Small intestine (tissue), 16 donors: ENCODE measurements at places on chromosomes 12 and 14. TPM values are rescaled to one million over a fixed set of nuclear protein-coding genes. Genes with fewer than 3 reads are reported as not detected.

GRCh38 chr14:78308079-78308478, 137.9 kb downstream of the NRXN3 start:
- H3K27me3 ChIP-seq: no peaks in the 10 kb centered on the region
- H3K4me1 ChIP-seq: no peaks in the 10 kb centered on the region
- no peaks in the 10 kb centered on the region for H3K36me3 ChIP-seq
- H3K27ac ChIP-seq: no peak overlapping the region
- no peak overlapping the region for H3K4me3 ChIP-seq

GRCh38 chr12:42474391-42474790, 115.2 kb downstream of the PRICKLE1 start:
- no peaks in the 10 kb centered on the region for H3K27me3 ChIP-seq
- no peak overlapping the region for H3K4me3 ChIP-seq
- no peak for DNase-seq
- no peak overlapping the region for H3K27ac ChIP-seq
- no peaks in the 10 kb centered on the region for H3K36me3 ChIP-seq

- no peaks in the 10 kb centered on the region for H3K4me1 ChIP-seq
- no peak for DNase-seq
- H3K27ac ChIP-seq: no peak overlapping the region
These were observed 521.0 kb downstream of the FUT8 start for GRCh38 chr14:65933400-65934069.

- no peak for DNase-seq
- H3K4me3 ChIP-seq: no peak overlapping the region
- no peak overlapping the region for H3K27ac ChIP-seq
- no peaks in the 10 kb centered on the region for H3K36me3 ChIP-seq
- no peaks in the 10 kb centered on the region for H3K4me1 ChIP-seq
These were observed 485 bp downstream of the PPP4R4 start for GRCh38 chr14:94174604-94175010.

DNA sequence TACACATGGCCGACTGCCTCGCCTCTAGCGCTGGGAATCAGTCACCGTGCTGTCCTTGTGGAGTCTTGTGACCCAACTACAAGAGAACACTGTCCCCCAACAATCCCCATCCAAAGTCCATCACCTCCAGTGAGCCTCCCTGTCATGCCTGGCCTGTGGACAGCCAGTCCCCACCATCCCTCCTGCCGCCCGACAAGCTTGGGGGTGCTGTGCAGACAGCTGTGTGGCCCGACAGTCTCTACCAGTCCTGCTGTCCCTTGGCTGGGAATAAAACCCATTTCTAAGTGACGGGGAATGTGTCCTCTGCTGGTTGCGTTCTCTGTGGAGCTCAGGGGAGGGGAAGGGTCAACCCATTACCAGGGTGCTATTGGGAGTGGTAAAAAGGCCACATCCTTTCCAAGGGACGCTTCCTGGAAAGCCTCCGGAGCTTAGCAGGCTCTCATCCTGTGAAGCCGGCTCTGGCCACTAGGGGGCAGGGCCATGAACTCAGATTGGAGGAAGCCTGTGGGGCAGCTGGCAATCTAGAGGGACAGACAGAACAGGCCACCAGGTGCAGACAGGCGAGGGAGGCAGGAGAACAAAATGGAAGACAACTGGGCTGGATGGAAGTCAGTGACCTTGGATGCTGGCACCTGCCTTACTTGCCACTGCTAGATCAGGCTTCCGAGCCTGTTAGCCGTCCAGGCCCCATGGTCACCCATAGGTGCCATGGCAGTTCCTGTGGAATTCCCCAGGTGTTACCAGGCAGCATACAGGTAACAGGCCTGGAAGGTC, 12.0 kb upstream of the BLTP3B start:
- H3K27ac ChIP-seq: no peak overlapping the region
- no peaks in the 10 kb centered on the region for H3K4me1 ChIP-seq
- H3K4me3 ChIP-seq: no peak overlapping the region
- no peaks in the 10 kb centered on the region for H3K27me3 ChIP-seq

The TCL1B gene
- polyA plus RNA-seq: 0.06 TPM

The CLEC2B gene
- 0.45 TPM for polyA plus RNA-seq

The CPNE8 gene
- polyA plus RNA-seq: 8.4 TPM
